Omental fat pad (tissue), 4 donors: ENCODE measurements at places on chromosomes 4 and X. TPM values are rescaled to one million over a fixed set of nuclear protein-coding genes. Genes with fewer than 3 reads are reported as not detected.

DNA sequence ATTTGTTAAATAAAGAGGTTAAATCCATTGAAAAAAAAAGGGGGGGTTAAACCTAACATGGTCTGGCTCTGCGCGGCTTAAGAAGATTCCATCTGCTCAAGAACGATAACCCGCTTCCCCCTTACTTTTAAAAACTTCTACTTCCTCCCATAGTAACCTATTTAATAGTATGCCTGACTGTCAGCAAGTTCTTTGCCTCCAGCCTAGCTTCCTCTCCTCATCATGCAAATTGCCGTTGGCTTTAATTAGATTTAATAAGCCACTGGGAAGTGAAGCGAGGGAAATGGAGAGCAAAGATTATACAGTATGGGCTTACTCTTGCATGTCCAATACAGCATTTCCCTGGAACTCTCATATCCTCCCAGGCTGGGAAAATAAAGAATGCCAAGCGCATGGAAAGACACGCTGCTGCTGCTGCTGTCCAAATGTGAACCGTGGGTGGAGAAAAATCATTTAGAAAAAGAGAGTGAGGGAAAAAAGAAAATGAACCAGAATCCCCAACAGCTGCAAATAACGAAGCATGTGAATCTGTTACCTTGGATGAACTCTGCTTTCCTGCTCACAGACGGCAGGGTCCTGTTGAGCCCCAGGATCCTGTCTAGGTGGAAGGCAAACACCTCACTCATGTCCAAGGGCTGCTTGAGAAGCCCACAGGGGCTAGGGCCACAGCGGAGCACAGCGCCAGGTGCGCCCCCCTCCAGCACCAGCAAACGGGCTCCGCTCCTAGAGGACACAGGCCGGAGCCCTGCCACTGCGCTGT, 2.7 kb downstream of the GASK1B start:
- no peak for DNase-seq

- no peak for DNase-seq
These were observed 330.5 kb upstream of the SPANXN1 start for GRCh38 chrX:144916785-144917184.

GRCh38 chrX:27555514-27555913, 34.6 kb upstream of the DCAF8L2 start:
- DNase-seq, result no peak

- DNase-seq, result no peak
These were observed 76.1 kb downstream of the CHST7 start for GRCh38 chrX:46649421-46650260.

GRCh38 chrX:46703980-46704379, 54.9 kb downstream of the SLC9A7 start:
- no peak for DNase-seq

ENAM gene
- not detected for total RNA-seq

ITIH6 gene
- not detected for total RNA-seq
